Airway epithelial cell (primary cell): ENCODE measurements at places on chromosomes 4 and X. TPM values are rescaled to one million over a fixed set of nuclear protein-coding genes. Genes with fewer than 3 reads are reported as not detected.

The FAM241A gene
- total RNA-seq, result 1.4 and 2.4 TPM in 2 replicates

The ADH1A gene
- not detected in 2 replicates for total RNA-seq

The BANK1 gene
- total RNA-seq, result 0.71 and 1.5 TPM in 2 replicates

The ETDC gene
- not detected in 2 replicates for total RNA-seq

The SLC9B1 gene
- total RNA-seq, result not detected in 2 replicates

The NFXL1 gene
- total RNA-seq, result 8.5 and 12.1 TPM in 2 replicates

The GAGE2A gene
- total RNA-seq, result not detected in 2 replicates

The TRMT44 gene
- 12.0 and 17.8 TPM in 2 replicates for total RNA-seq

The CSAG1 gene
- total RNA-seq, result not detected in 2 replicates

The GAGE1 gene
- not detected in 2 replicates for total RNA-seq

The CSN1S1 gene
- total RNA-seq, result not detected in 2 replicates

The MAGEB2 gene
- total RNA-seq, result not detected in 2 replicates

The CMC4 gene
- 13.4 and 19.6 TPM in 2 replicates for total RNA-seq

The CYP4V2 gene
- 4.4 and 4.6 TPM in 2 replicates for total RNA-seq

The IL3RA gene
- total RNA-seq, result not detected in 2 replicates

The FAT4 gene
- total RNA-seq, result 3.2 and 3.8 TPM in 2 replicates

The FLNA gene
- 1,129 and 1,478 TPM in 2 replicates for total RNA-seq

The KLHL5 gene
- total RNA-seq, result 43.9 and 44.2 TPM in 2 replicates

The CNKSR2 gene
- total RNA-seq, result 0.49 and 3.3 TPM in 2 replicates

The USP17L21 gene
- not detected in 2 replicates for total RNA-seq

The FAM9B gene
- total RNA-seq, result not detected in 2 replicates

The POLN gene
- 0.37 and 1.1 TPM in 2 replicates for total RNA-seq

The RHOXF1 gene
- not detected in 2 replicates for total RNA-seq

The CPLX1 gene
- total RNA-seq, result 0.28 TPM in 1 of 2 replicates, not detected in the other
